ENCODE measurements at places on chromosomes 7 and 10. TPM values are rescaled to one million over a fixed set of nuclear protein-coding genes. Genes with fewer than 3 reads are reported as not detected.
A peak's percentile ranks its signal among the peaks of the same experiment; 100 is the strongest.

GRCh38 chr7:148700661-148701064 is 2.0 kb downstream of the CUL1 start:
- H3K4me1 ChIP-seq: peaks cover 34% of the 10 kb centered on the region
- no peaks in the 10 kb centered on the region for H3K27me3 ChIP-seq
- no peaks in the 10 kb centered on the region for H3K36me3 ChIP-seq
- H3K4me3 ChIP-seq: peak overlapping the region; percentile 64
- peak overlapping the region; percentile 99 for H3K27ac ChIP-seq

Gene C10orf95
- not detected for total RNA-seq

- no peaks in the 10 kb centered on the region for H3K4me1 ChIP-seq
- no peaks in the 10 kb centered on the region for H3K36me3 ChIP-seq
- H3K27me3 ChIP-seq: no peaks in the 10 kb centered on the region
These were observed 96.6 kb upstream of the TMEM196 start for GRCh38 chr7:19869979-19870378.

Gene CCL24
- total RNA-seq: not detected

Gene HOXA4
- total RNA-seq: not detected

Measured in cardiac muscle cell (in vitro differentiated cells and primary cell).